Stimulated activated CD8-positive, alpha-beta memory T cell treated with anti-CD3 and anti-CD28 coated beads, Interleukin-2, amount 100 ng/mL, for 48 hours (primary cell): ENCODE measurements at places on chromosomes 7 and 10.

- no peak for DNase-seq
Measured at GRCh38 chr10:71771204-71771603, 2.1 kb downstream of the VSIR start.

DNA sequence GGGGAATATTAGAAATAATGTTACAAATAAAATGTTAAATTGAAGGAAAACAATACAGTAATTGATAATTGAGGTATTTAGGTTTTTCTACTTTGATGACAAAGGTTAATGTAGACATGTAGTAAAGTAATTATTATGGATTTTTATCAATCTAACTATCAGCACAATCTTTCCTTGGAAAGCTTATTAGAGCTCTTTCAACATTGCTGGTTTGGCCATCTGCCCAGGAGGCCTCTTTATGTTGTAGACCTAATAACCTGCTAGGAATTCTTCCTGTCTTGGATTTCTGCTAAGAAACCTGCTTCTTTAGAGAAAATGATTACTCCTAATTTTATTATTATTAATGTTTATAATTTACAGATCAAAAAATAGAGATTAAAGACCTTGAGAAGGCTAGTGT, 78.9 kb downstream of the CHRM2 start:
- no peak for DNase-seq

DNA sequence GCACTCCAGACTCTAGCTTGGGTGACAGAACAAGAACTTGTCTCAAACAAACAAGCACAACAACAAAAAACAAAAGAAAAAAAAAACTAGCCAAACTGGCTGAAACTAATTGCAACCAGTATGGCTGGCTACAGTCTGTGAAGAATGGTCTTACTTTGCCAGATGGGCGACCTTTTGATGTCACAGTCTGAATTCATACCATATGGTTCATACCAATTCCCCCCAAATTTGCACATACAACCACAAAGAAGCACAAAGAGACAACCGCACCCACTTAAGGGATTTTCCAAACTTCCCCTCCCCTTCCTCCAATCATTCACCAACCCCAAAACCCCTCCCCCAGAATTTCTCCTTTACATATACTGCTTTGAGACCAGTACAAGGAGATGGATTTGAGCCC, 114.2 kb downstream of the SPAG6 start:
- no peak for DNase-seq

- DNase-seq, result no peak
Measured at GRCh38 chr7:77674878-77675277, 21.4 kb upstream of the RSBN1L start.

- no peak for DNase-seq
Measured at GRCh38 chr7:115332691-115333090, 410.8 kb downstream of the MDFIC start.

DNA sequence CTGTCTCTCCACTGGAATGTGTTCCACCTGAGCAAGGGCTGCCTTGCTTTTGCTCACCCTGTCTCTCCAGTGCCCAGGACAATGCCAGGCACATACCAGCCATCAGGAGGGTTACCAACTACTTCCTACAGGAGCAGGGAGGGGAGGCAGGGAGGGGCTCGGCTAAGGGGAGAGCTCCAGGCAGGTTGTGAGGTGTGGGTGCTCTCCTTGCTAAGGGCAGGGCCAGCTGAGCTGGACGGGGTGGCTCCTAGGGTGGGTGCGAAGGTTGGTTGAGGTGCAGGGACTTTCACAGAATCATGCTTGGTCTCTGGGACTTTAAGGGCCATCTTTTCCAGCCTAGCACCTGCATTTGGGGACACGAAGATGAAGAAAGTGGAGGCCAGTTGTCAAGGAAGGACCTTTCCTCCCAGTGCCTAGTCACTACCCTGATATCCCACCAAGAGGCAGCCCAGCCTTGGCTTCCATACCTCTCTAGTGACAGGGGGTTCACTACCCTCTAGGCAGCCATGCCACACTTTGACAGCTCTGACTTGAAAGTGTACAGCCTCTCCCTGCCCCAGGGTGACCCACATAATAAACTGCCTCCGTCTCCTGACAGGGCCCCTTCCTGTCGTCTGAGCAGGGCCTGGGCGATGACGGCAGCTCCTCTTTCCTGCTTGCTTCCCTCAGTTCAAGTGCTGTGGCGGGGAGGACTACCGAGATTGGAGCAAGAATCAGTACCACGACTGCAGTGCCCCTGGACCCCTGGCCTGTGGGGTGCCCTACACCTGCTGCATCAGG, 46.5 kb downstream of the TSPAN15 start:
- no peak for DNase-seq

DNA sequence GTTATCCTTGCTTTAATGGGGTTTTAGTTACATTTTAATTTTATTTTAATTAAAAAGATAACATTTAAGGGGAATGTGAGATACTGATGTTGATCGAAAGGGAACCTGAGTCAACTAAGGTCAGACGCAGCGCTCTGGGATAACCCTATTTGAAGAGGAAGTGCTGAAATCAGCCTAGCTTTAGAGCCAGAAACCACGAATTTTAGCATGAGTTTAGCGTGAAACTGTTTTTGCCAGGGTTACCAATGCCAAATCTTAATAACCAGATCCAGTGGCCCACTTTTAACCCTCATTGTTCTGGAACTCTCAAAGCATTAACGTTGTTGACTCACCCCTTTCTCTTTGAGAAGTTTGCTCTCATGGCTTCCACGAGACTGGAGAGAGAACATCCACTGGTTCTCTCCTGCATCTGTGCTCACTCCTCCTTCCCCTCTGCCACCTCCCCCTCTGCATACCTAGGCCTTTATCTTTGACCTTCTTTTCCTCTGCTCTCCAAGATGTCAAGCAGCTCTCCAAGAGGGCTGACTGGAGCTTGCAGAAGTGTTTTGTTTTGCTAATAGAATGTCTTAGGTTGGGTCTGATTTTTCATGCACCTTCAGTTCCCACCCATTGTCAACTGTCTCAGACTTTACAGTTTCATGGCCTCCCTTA, 198.3 kb upstream of the CELF2 start:
- DNase-seq, result no peak

- DNase-seq, result no peak
Measured at GRCh38 chr10:62323751-62324150, 50.4 kb upstream of the ZNF365 start.

DNA sequence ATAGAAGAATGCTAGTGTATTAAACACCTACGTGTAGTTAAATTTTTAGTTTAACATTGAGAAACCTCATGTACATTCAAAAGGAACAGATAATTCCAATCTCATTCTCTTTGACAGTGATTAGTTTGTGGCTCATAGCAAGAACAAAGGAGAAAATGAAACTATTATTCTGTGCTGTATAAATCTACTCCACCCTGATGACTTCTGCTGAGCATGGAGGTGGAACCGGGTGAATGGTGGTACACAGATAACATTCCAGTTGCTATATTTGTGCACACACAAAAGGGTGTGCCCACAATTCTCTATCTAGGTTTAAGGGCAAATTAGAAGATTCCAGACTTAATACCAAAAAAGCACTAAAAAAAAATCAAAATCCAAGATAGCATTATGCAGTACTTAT, 17.0 kb upstream of the RALA start:
- DNase-seq, result no peak

DNA sequence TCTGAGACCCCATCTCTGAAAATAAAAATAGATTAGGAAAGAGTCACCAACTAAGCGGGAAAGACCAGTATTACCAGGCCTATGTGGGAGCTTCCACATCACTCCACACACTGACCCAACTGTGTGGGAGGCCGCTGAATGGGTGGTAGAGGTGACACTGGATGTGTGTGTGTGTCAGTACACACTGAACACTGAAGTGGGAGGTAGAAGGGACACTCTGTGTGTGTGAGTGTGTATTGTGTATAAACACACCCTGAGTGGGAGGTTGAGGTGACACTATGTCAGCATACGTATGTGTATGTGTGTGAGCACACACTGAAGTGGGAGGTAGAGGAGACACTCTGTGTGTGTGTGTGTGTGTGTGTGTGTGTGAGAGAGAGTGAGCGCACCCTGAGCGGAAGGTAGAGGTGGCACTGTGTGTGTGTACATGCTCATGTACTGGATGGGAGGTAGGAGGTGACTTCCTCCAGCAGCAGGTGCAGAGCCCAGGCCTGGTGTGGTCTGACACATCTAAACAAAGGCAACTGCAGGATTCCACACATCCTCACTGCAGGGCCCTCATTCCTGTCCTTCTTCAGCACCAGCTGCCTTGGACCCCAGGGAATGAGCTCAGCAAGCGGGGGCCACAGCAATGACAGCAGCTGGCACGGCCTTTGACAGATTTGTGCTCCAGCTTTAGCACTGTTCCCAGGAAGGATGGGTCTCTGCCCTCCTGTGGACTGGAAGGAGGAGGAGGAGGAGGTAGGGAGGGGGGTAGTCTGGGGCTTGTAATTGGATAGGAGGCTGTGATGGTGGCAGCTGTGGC, 26.5 kb upstream of the RBM20 start:
- no peak for DNase-seq

DNA sequence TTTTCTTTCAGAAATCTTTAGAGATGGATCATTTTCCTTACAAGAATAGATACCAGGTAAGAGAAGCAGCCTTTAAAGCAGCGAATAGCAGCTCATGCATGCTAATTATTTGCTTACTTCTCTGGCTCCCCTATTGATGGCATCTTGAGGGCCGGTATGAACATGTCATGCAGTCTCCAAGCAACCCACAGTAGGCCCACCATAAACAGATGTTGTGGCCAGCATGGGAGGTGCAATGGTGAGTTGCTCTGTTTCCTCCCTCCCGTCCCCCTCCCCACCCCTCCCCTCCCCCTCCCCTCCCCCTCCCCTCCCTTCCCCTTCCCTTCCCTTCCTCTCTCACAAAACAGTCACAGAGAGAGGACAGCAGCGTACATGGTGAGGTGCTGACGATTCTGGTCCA, 9.7 kb upstream of the ZNF273 start:
- no peak for DNase-seq

DNA sequence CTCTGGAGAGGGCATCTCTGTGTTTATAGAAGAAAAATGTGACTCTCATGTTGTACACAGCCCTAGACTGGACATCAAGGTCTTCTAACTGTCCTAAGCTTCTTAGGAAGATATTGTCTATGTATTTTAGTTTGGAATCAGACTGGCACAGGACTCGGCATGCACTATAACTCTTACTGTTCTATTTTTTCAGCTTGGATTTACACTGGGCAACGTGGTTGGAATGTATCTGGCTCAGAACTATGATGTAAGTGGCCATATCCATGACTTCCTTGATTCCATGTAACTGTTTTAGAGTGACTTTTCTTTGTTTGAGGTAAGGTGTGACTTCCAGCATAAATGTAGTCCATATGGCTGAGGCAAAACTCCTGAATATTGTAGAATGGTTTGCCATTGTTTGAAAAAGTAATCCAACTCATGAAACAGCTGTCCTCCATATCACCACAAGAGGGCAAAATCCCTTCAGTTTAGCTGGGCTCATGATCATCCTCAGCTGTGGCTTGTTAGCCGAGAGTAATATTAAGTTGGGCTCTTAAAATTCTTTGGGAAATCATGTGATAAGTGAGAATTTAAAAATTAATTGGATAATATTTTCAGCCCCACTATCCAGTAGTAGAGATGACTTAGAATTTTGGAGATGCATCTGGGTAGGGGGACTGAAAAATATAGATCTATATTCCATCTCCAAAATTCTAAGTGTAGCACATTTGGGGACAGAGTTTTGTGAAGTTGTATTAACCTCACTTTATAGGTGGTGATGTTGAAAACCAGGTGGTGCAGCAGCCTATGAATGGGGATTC, 10.4 kb downstream of the STMP1 start:
- no peak for DNase-seq

DNA sequence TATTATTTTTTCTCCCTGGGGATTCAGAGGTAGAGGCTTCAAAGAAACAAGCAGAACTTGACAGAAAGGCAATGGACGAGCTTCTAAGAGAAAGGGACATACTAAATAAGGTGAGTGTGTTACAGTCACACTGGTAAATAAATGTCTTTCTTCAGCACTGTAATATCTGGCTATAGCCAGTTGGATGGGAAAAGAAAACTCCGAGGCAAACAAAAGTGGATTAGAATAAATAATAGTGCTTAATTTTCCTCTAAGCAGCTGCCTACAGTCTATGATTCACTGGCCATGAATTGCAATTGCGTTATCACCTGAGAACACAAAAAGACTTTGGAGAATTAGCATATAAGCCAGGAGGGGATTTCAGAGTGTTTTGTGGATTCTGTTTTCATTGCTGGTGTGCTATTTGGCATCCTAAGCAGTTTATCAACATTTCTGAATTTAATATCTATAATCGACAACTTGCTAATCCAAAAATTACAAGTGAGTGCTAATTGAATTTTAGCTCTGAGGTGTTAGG, 23.2 kb downstream of the CFAP58 start:
- no peak for DNase-seq

DNA sequence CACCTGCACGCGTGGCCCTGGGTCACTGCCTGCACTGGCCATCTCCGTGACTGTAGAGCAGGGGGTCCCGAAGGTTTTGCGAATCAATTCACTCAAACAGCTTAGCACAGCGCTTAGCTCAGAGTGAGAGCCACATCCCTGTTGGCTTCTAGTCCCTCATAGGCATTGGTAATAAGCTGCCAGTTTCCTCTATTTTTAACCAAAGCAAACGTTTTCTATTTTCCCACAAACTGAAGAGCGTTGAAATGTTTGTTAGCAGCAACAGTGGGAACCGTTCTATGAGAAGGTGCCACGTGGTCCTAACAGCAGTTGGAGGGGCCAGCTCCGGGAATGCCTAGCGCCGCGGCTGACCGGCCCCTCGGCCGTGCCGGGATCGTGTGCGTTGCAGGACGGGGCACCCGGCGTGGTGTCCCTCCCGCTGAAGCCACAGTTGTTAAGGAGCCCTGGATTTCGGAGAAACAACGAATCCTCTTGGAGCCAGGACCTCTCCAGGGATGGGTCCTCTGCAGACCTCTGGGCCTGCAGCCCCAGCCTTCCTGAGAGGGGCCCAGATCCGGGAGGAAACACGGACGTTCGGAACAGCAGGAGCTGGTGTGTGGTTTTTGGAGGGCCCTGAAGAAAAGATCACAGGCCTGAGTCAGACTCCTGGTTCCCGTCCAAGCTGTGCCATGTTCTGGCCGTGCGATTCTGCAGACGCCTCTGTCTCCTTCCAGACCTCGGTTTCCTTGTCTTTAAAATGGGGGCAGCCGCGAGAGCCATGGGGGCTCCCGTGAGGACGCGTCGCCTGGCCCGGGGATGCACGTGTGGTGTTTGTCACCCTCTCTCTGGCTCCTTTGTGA, 40.3 kb downstream of the FAM20C start:
- no peak for DNase-seq

DNA sequence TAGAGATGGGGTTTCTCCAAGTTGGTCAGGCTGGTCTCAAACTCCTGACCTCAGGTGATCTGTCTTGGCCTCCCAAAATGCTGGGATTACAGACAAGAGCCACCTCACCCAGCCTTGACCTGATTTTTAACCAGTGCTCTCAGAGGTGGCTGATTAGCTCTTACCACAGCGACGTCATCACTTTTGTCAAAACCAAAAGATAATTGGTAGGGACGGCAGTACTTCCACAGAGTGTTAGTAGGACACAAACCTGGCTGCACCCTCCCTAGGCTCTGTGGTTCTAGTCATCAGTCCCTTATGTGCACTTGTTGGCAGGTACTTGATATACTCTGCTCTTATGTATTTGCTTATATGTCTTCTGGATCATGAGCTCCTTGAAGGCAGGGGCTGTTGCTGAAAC, 74.0 kb downstream of the GPR141 start:
- DNase-seq, result no peak
